Mucosa of descending colon (tissue), 3 donors: ENCODE measurements at places on chromosomes 11 and 22.

DNA sequence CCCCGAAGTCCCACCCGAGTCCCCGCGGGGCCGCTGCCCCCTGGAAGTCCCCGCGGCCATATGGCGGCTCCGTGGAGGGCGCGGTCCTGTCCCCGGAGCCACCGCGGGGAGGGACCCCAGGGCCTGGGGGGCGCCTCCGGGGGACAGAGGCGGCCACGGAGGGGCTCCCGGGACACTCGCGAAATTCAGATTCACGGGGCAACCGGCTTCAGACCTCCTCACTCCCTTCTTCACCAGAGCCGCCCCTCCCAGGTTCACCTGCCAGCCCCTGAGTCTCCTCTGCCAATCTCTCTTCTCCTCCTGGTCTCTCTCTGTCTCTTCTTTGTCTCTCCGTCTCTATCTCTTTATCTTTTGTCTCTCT lies 28.2 kb upstream of the TOLLIP start:
- no peak for DNase-seq

DNA sequence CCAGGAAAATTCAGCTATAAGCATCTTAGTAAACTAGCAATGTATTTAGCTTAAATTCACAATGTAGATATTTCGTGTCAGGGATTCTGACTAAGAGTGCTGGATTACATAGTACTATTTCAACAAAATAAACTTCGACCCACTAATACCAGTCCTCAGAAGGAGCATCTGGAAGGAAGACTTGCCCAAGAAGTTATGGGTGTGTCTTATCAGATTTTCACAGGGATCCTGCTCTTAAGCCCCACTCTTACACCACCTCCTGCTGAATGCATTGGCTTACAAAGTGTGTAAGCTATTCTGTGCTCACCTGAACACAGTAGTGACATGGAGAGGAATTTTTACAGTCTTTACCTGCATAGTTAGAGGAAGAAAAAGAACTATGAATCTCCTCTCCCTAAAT lies 35.4 kb upstream of the ANO5 start:
- DNase-seq: no peak

GRCh38 chr11:66328302-66329144 lies 7.7 kb downstream of the RIN1 start:
- peak; percentile 82 for DNase-seq

DNA sequence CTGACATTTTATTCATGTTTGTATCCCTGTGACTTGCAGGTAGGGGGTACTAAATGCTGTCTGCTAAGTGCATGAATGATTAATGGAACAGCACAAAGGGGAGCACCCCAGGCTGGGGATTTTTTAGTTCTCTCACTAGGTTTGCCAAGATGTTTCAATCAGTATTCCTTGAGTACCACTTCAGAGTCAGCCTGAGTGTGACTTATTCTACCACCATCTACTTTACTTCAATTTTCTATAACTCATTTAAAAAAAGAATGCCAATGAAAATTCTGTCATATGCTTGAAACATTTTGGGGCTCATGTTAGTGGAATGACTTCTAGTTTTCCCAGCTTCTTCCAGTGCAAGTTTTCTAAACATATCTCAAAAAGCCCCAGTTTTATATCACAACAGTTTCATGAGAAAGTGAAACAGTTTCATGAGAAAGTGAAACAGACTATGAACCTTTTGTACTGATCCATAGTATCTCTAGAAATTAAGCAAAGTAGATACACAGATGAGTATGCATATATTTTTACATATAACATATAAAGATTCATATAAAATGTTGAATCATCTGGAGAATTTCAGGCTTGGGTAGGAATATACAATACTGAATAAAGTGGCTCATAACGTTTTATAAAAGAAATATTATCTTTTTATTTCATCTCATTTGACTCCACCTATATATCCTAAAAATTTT lies 252.4 kb downstream of the GRM5 start:
- DNase-seq: no peak

DNA sequence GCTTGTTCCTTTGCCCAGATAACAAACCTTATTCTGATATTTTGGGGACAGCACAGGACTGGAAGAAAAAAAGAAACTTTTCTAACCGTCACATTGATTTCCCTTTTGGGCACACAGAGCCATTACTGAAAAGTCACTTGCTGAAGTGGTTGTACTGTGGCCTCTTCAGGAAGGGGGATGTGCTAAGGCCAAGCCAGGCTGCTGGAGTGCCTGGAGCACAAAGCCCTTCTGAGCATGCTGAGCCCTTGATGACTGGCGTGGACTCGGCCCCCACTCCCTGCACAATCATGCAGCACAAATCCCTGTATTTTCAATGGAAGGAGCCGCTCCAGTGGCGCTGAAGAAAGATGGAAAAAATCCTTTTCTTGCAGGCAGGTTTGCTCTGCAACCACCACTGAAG lies 164.2 kb downstream of the NTM start:
- no peak for DNase-seq

- peak; percentile 72 for DNase-seq
Observed at GRCh38 chr11:95154514-95154913, 64.9 kb downstream of the ENDOD1 start.
